Stimulated activated CD8-positive, alpha-beta memory T cell treated with anti-CD3 and anti-CD28 coated beads, Interleukin-4, amount 100 ng/mL, for 4 hours (primary cell): ENCODE measurements at places on chromosomes 5 and 9.

DNA sequence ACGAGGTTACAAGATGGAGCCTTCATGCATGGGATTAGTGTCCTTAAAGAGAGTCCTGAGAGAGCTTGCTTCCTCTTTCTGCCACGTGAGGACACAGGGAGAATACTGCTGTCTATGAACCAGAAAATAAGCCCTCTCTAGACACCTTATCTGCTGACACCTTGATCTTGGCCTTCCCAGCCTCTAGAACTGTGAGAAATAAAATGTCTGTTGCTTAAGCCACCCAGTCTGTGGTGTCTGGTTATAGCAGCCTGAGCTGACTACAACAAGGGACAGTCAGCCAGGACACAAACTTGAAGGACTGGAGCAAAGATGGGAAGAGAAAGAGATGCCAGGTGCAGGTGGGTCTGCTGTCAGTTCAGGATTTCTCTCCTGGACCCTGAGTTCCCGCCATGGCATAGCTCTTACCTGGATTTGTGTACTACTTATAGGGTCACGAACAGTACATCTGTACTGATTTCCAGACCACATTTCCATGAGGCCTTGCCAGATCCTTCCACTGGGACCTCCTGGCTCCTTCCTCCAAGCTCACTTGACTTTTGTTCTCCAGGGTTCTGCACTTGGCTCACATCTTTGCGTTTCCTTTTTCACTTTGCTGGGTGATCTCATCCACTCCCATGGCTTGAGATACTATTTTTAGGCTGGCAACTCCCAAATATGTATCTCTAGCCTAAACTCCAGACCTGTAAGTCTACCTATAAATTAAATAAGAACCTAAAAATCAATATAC lies 44.9 kb upstream of the LIFR start:
- DNase-seq: no peak

- no peak for DNase-seq
These were observed 214.2 kb downstream of the SPATA31D1 start for GRCh38 chr9:82202808-82203207.

- DNase-seq: no peak
These were observed 802.2 kb upstream of the WWC1 start for GRCh38 chr5:167489202-167489601.

- no peak for DNase-seq
These were observed 28.8 kb downstream of the SLC46A2 start for GRCh38 chr9:112861638-112862555.

DNA sequence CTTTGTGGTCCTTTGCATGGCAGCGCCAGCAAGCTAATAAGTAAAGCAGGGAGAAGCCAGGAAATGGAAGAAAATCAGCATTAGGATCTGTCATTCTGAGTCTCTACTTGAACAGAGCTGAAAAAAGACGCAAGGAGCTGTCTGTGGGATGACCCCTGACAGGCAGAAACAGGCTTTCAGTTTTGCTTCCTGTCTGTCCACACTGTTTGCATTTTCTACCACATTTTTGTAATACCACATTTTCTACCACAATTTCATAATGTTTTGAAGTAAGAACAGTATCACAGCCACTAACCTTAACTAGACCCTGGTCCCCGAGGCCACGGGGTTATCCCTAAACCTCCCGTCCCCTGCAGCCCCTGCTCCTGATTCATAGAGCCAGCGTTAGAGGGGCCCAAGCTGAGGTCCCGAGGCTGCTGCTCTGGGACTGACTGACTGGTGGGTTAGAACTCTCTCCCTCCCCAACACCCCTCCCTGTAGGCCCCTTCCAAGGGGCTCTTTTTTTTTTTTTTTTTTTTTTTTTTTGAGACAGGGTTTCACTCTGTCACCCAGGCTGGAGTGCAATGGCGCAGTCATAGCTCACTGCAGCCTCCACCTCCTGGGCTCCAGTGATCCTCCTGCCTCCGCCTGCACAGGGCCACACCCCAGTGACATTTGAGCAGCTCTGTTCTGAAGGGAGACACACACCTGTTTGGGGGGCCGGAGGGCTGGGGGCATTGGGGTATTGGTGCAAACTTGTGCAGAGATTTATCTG lies 4.0 kb upstream of the CLIC3 start:
- DNase-seq: no peak

DNA sequence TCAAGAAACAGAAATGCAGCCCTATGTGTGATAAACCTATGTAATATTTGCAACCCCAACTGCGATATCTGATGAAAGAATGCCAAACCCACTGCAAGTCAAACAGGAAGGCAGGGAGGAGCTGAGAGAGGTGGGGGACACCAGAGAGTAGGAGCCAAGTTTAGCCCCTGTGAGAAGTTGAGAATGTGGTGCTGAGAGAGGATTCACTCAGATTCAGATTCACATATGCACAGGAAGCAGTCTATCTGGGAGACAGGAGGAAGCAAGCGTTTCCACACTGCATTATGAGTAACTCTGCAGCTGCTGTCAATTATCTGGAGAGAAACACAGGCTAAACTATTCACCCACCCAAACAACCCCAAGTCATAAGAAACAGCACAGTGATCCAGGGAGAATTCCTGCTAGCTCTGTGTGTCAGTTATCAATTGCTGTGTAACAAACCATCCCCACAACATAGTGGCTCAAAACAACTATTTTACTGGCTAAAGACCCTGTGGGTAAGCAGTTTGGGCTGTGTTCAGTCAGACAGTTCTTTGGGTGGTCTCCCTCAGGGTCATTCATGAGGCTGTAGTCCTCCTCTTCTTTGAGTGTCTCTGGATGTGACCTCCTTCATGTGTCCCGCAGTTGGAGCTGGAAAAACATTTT lies 161.9 kb upstream of the RAI14 start:
- no peak for DNase-seq
